ENCODE measurements at places on chromosomes 4 and X.

GRCh38 chr4:106358899-106359298, 9.7 kb downstream of the GIMD1 start:
- DNase-seq, result no peak

- DNase-seq, result no peak
Measured at GRCh38 chrX:11753668-11754067, 4.4 kb upstream of the MSL3 start.

DNA sequence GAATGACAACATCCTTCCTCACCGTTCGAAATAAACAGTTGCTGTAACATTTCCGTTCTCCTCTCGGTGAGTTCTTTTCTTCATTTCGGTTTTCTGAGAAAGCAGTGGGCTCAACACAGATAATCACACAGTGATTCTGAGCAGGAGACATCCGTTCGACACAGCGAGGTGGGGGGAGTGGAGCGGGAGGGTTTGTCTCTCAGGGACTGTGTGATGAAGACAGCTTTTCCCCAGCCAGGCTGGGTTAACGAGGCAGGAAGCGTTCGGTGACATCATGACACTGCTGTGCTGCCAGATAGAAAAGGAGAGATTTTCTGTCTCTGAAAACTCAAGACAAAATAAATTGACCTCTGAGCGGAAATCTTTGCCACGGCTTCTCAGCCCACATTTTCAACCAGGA, 119.3 kb downstream of the CRLF2 start:
- DNase-seq, result no peak

GRCh38 chrX:67723580-67724351, 179.9 kb downstream of the AR start:
- no peak for DNase-seq

All from NCI-H2081 treated with DMSO at 0.1 percent for 48 hours (cell line).